Fibroblast of gingiva (primary cell): ENCODE measurements at places on chromosomes 2 and 18.

- peak; percentile 29 for DNase-seq
Observed at GRCh38 chr2:27991146-27991545, 100.6 kb downstream of the BABAM2 start.

DNA sequence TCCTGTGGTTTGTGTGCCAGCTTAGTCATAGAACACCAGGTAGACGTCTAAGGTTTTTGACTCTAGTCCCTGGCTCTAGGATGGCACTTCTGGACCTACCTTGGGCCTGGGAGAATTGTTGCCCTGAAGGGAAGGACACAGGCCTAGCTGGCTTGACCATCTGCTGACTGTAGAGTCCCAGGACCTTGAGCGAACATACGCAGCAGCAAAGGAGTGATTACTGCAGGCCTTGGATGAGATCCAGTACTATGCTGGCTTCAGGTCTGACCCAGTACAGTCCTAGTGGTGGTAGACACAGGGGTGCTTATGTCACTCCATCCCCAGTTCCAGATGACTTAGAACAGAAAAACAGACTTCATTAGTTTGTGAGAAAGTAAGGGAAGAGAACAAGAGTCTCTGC, 37.7 kb downstream of the ST8SIA3 start:
- no peak for DNase-seq

- DNase-seq: no peak
Observed at GRCh38 chr18:8972116-8972515, 130.4 kb upstream of the NDUFV2 start.

DNA sequence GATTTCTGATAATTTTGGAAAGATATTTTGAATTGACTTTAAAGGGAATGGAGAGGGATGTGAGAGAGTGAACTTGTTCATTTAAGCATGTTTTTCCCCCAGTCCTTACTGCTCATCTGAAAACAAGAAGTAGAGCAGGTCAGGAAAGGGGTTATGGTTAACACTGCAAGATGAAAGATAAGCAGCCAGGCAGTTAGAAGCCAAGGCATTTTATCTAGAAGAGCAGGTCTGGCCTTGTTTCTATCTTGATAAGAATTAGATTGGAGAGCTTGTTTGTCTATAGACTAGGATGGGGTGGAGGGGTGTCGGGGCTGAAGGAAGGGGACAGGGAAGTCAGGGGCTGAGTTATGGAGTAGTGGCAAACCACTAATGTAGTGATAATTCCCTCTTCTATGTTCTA, 171.6 kb downstream of the IKZF2 start:
- no peak for DNase-seq

DNA sequence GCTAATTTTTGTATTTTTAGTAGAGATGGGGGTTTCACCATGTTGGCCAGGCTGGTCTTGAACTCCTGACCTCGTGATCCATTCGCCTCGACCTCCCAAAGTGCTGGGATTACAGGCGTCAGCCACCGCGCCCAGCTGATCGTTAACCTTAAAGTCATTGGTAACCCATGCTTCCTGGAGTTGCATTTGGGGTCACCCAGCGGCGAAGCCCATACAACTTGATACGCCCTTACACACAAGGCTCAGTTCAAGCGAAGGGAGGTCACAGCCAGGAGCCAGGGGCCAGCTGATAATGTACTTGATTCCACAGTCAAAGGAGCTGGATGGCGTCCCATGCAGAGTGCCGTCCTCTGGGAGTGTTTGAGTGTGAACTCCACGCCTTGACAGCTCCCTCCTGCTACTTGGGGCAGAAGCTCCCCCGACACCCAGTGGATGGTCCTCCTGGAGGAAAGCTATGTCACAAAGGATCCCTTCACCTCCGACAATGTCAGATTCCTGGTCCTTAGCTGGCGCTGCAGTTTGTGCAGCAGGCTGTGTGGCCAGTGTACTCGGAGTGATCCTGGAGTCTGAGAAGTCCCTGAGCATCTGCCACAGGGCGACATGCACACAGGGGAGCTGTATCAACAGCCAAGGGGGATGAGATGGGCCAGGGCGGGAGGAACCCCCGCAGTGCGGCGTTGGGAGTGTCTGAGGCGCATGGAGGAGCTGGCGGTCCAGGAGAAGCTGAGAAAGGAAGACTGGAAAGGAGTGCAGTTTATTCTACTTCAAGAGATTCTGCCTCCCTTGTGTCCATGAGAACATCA, 7.9 kb downstream of the CLHC1 start:
- DNase-seq: no peak

DNA sequence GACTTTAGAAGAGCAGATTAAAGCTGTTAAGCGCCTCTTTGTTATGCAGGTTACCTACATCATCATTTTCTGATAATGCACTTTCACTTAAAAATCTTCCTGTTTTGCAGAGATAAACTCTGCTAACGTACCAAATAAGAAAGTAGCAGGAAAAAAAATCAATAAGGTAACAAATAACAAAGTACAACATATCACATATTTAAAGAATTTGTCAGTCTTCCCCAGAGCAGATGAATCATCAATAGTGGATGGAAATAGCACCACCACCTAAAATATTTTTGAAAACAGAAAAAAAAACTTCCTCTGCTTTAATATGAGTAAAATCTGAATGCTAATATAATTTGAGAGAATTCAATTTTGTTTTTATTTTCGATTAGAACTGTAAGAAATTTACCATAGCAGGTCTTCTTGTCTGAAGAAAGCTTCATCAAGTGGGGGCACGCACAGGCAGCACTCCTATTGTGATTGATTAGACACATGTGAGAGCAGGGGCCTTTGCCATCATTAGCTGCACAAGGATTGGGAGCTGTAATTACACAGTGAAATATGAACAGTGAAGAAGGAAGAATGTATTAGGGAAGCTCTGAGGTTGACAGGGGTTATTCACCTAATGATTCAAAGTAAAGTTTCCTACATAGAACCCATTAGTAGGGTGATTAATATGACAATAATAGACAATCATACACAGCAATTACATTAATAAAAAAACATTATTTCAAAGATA, 1279.4 kb downstream of the LRP1B start:
- no peak for DNase-seq

- no peak for DNase-seq
Observed at GRCh38 chr18:7980136-7980535, 413.0 kb downstream of the PTPRM start.

GRCh38 chr2:179692610-179693009, 168.8 kb downstream of the ZNF385B start:
- DNase-seq: no peak

- DNase-seq: no peak
Observed at GRCh38 chr2:234448506-234449184, 48.2 kb downstream of the ARL4C start.

- peak; percentile 20 for DNase-seq
Observed at GRCh38 chr2:95174031-95174542, 8.5 kb downstream of the ZNF2 start.

DNA sequence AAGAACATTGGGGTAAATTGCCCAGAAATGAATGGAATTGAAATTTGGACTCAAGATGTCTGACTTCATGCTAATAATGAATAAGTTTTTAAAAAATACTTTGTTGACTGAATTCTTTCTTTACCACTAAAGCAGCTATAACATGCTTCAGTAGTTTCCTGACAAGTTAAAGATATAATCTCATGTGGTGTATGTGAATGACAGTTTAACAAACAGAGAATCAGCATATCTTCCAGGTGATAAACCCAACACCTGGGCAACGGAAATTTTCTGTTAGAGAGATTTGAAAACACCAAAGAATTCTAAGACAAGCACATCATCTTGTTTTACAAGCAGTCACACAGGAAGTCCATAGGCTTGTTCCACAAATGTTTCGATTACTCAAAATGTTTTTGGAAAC, 372.6 kb upstream of the VRK2 start:
- no peak for DNase-seq

DNA sequence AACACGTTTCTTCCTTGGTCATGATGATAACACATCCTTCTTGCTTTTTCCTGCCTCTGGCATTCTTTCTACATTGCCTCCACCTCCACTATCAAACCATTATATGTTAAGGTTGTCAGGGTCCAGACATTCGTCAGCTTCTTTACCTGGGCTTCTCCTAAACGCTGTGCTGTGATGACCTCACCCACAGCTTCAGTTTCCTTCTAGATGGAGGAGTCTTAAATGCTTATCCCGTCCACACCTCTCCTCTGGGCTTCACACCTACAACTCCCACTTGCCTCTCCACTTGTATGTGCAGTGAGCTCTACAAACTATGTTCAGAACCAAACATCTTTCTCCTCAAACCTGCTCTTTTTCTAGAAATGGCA, 666 bp upstream of the STAT1 start:
- DNase-seq: no peak

- DNase-seq: peak; percentile 100
Observed at GRCh38 chr2:218806346-218806978, 24.5 kb downstream of the CYP27A1 start.

GRCh38 chr18:9927392-9928063, 13.7 kb downstream of the VAPA start:
- no peak for DNase-seq

- no peak for DNase-seq
Observed at GRCh38 chr2:168712053-168712452, 90.4 kb upstream of the NOSTRIN start.

DNA sequence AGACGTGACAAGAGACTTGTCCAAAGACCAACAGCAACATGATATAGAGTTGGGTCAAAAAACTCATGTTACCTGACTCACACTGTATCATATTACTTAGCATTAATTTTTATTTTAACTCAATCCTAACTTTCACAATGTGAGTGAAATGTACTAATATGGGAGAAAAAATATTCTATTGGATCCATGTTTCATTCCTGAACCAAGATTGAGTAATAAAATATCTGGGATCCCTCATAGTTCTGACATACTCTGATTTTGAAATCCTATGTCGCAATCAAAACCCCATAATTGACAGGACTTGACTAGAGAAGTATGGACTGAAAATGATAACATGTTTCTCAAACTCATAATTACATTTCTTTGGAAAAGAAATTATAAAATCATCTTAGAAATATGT, 190.4 kb downstream of the RIT2 start:
- peak; percentile 13 for DNase-seq

- DNase-seq: no peak
Observed at GRCh38 chr2:202690321-202690900, 55.6 kb downstream of the FAM117B start.

DNA sequence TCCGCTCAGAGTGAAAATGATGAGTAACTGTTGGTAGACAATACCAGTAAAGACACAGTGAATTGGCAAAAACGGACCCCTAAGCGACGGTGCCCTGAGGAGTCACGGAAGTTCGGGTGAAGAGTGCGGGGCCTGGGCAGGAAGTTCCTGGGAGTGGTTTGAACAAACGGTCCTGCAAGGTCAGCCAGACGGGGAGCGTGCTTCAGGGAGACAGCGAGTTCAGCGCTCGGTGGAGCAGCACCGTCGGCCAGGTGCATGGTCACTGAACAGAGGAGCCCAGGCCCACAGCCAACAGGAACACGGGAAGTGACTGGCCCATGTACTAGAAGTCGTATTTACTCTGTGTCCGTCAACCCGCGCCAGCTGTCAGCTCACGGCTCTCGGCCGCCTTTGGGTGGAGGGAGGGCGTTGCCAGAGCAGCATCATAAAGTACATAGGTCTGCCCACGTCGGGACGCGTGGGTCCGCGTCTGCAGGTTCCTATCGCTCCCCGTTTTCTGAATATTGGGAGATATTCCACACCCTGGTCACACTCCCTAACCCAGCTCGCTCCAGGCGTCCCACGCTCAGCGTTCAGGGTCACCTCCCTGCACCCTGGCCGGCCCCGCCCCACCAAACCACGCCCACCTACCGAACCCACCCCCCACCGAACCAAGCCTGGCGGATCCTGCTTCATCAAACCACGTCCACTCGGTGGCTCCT, 75.6 kb upstream of the UXS1 start:
- DNase-seq: no peak

DNA sequence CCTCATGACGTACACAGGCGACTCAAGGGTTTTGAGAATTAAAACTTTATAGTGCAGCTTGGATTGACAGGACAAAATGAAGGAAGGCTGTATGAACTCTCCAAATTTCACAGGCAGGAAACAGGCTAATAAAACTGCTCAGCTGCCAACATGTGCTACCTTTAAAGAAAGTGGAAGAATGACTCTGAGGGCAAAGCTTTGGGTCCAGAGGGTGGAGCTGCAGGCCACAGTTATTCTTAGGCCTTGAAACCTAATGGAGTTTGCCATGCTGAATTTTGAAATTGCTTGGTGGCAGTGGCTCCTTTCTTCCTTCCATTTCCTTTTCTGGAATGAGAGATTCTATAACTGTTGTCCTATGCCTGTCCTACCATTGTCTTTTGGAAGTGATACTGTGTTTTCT, 34.8 kb downstream of the HAT1 start:
- peak; percentile 6 for DNase-seq

DNA sequence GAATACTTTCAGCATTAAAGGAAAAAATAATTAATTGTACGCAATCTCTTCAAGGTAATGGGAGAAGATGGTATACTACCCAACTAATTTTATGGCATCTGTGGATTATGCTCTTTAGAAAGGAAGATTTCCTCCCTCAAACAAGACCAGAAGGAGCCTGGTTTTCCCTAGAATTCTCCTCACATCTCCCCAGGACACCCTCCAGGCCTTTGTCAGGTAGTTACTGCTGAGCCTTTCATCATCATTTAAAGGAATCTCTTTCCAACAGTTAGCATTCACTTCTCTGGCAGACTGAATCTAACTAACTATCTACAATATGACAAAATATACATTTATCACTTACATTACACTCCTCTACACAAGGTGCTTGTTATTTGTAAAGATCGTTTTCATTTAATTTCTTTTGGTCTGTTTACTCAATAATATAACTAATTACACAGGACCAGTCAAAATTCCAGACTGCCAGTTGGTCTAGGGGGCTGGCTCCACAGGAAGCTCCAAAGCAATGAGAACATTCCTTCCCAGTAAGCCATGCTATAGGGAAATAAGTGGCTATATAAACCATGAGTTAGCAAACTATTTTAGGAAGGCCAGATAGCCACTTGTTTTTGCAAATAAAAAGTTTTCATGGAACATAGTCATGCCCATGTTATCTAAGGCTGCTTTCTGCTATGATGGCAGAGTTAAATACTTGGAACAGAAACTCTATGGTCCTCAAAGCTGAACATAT, 19.1 kb downstream of the ZNF24 start:
- no peak for DNase-seq

DNA sequence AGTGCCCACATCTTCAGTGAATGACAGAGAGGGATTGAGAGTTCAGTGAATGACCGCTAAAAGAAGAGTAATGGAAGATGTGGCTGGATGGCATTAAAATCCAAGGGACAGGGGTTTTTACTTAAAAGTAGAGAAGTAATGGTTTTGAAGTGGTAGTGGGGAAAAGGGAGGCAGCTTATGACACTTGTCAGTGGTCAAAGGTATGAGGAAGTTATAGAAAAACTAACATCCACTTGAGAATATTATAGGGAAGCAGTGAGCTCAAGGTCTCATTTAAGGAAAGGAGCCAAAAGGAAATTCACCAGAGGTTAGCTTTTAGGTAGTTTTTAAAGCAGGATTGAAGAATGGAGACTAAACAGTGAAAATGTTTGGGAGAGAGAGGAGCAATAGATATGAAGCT, 24.3 kb downstream of the CDK15 start:
- no peak for DNase-seq

- no peak for DNase-seq
Observed at GRCh38 chr18:8802017-8802672, 96.8 kb downstream of the MTCL1 start.
